ENCODE measurements at places on chromosomes 2 and 18.

DNA sequence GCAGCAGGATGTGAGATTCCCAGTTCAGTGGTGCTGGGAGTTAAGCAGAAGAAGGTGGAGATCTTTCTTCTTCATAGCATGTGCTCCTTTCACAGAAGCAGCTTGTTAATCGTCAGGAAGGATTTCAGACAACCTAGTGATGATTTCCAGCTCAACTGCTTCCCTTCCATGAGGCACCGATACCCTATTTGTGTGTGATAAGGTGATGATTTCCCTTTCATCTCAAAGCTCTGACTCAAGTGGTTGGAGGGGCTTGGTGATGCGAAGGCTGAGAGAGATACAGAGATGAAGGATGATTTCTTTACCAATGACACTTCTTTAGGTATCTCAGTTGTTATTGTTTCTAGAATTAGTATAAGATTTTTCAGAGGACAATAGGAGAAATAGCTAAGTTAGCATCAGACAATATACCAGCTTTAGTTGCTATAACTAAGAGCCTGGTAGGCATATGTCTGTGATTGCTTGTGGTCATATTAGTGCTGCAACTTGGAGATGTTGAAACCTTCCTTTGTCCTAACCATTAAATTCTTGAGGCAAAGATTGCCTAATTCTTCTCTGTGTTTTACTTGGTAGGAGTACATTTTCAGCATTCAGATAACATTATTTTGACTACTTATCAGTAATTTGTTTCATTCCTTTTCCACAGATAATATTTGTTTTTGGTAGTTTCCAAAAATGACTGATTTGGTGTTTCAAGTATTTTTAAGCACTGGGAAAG is 111.3 kb downstream of the PLCL1 start:
- DNase-seq, result no peak

DNA sequence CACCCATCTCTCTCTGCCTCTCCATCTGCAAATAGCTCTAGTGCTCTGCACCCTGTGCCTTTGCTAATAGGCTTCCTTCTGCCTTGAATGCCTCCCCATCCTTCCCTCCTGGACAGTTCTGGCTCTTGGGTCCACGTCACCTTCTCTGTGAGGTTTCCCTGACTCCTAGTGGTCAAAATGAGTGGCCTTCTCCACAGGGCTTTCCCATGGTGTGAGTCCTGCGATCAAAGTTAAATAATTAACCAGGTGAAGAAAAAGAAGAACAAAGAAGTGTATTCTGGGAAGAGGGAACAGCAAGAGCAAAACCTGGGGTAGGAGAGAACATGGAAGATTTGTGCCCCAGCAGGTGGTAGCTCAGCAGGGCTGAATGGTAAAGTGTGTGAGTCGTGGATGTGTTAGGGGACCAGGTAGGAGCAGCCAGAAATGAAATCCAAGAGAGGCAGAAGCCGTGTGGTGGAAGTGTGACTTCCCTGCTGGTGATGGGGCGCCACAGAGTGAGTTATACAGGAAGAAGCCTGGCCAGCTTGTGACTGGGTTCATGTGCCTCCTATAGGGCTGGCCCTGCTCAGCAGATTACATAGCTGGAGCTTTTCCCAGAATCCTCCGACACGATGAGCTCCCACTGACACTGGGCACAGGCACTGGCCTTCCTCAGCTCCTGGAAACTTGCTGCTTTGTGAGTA is 93.8 kb upstream of the LDAH start:
- no peak for DNase-seq

DNA sequence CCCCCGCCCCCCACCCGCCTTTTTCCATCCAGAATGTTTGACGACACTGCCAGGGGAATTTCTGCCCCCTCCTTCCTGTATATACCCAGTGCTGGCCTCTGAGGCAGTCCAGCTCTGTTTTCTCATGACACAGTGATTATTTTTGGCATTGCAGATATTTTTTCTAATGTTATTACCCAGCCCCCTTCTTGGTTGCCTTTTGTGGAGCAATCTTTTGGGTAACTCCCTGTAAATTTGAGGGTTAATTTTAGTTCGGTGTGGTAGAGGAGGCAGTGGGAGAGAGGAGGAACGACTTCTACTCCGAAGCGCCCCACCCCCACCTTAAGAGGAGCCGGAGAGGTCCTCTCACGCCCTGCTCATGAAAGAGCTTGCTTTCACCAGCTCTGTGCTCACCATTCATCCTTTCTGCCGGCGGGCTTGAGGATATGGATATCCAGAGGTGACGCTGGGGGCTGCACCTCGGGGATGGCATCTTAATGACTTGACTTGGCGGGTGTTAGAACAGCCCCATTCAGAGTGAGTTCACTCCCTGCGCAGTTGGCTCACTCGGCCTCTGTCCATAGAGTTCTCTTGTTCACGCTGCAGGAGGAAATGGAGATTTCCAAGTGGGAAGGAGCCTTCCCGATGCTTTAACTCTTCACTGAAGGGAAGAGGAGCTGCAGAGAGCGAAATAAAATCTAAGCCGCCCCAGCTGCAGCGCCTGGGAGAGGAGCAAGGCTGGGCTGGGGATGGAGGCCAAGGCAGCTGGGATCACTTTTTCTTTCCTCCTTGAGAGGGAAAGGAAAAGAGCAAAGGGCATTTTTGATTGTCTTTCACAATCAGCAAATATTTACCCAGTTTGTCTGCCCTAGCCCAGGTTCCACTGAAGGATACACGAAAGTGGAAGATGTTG is 38.4 kb downstream of the EPAS1 start:
- no peak for DNase-seq

GRCh38 chr2:28404086-28404485 is 11.4 kb downstream of the FOSL2 start:
- DNase-seq, result no peak

DNA sequence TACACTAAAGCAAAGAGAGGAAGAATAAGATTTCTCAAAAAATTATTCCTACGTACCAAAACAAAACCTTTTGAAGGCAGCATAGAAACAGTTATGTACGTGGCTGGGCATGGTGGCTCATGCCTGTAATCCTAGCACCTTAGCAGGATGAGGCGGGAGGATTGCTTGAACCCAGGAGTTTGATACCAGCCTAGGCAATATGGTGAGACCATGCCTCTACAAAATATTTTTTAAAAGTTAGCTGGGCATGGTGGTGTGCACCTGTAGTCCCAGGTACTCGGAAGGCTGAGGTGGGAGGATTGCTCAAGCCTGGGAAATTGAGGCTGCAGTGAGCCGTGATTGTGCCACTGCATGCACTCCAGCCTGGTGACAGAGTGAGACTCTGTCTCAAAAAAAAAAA is 14.9 kb upstream of the CYP26B1 start:
- DNase-seq, result no peak

- no peak for DNase-seq
Observed at GRCh38 chr2:65393743-65394422, 38.5 kb downstream of the SPRED2 start.
